ENCODE measurements at places on chromosomes 7 and 10.

DNA sequence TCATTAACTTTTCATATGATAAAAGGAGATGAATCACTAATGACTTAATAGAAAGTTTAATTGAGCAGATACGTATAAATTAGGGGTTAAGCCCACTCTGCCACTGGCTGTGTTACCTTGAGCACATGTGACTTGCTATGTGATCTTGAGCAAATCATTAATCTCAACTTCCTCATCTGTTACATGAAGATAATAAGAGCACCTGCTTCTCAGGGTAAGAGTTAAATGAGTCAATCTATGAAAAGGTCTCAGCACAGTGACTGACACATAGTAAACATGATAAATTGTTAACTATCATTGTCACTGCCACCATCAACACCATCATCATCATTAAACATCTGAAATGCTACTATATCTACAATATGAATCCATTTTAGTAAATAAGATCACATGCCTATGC, 110.8 kb downstream of the TPK1 start:
- no peak for DNase-seq

- DNase-seq = no peak
Measured at GRCh38 chr7:77368974-77369373, 47.2 kb downstream of the GSAP start.

DNA sequence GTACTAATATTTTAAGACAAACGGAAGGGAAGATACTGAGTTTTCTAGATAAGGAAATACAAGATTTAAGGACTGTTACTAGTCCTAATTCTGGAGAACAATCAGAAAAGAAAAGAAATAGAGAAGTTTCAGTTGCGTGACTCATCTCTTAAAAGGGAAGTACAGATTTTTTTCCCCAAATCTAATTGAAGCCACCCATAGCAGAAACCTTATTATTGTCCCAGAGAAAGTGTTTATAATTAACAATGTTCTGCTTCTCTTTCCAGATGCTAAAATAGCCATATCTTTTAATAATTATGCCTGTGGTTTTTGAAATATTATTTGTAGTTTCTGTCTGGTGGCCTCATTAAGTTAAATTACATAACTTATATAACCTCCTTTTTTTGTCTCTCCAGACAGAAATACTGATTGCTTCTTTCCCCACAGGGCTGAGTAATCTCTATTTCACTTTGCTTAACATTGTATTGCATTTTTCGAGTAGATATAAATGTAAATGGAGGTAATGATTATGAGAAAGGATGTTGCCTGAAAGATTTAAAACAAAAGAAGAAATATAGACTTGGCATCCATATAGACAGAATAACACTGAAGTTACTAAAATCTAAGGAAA, 240.7 kb upstream of the MBL2 start:
- DNase-seq = no peak

GRCh38 chr10:3251172-3251571, 78.6 kb upstream of the PITRM1 start:
- DNase-seq = no peak

DNA sequence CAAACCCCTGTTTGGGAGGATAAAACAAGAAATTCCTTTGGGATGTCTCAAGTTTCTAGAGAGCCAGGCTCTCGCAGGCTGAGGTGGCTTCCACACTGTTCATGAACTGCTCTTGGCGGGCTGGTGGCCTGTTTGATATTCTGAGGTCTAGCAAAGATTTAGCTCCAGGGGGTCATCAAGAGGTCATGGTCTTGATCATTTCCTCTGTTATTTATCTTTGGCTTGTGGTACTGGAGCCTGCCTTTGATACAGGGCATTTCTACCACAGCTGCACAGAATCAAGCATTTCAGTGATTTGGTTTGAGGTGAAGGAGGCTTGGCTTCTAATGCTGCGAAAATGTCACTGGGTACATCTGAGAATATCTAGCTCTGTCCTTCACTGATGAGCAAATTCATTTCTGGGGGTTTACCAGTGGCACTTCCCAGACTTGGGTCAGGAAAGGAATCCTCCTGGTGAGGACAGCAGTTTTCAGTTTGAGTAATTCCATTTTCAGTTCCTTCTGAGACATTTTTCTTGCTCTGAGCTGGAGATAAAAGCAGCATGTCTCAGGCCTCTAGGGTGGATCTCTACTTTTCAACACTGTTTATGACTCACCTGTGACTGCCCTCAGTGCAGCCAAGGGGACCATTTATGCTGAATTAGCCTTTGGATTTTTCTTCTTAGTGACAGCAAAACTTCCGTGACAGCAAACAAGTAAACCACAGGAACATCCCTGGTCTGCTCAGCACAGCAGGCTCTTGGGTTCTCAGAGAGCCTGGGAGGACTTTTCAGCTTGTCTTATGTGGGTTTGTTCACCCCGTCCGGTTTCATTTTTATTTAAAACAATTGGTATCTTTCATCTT, 312.0 kb downstream of the RNLS start:
- peak; percentile 79 for DNase-seq

DNA sequence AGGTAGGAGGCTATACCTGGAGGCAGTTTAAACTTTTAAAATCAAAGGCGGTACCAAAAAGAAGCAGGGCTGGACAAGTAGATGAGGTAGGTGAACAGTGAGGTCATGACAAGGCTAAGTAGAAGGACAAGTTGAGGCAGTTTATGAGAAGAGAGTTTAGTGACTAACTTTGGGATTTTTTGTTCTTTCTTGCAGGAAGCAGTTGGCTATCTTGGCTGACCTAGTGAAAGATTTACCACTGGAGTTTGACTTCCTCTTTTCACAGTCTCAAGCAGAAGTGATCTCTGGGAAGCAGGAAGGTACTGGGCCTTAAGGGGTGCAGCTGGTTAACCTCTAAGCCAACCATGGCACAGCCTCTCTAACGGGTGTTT, 26.3 kb downstream of the ENTPD7 start:
- no peak for DNase-seq

- no peak for DNase-seq
Measured at GRCh38 chr10:131944976-131945695, 36.6 kb downstream of the BNIP3 start.

DNA sequence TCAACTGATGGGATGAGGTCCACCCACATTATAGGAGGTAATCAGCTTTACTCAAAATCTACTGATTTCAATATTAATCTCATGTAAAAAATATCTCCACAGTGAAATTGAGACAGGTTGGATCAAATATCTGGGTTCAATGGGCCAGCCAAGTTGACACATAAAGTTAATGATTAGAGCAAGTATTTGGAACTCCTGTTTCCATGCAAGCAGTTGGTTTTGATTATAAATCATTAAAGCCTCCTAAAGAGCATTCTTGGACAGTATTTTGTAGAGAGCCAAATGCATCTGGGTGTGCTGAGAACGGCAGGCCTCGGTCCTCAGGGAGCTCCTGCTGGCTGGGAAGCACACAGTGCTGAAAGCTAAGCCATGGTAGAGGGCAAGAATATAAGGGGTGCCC, 126.9 kb upstream of the BTBD16 start:
- no peak for DNase-seq

- DNase-seq = peak; percentile 29
Measured at GRCh38 chr10:123007558-123008354, 839 bp downstream of the IKZF5 start.

DNA sequence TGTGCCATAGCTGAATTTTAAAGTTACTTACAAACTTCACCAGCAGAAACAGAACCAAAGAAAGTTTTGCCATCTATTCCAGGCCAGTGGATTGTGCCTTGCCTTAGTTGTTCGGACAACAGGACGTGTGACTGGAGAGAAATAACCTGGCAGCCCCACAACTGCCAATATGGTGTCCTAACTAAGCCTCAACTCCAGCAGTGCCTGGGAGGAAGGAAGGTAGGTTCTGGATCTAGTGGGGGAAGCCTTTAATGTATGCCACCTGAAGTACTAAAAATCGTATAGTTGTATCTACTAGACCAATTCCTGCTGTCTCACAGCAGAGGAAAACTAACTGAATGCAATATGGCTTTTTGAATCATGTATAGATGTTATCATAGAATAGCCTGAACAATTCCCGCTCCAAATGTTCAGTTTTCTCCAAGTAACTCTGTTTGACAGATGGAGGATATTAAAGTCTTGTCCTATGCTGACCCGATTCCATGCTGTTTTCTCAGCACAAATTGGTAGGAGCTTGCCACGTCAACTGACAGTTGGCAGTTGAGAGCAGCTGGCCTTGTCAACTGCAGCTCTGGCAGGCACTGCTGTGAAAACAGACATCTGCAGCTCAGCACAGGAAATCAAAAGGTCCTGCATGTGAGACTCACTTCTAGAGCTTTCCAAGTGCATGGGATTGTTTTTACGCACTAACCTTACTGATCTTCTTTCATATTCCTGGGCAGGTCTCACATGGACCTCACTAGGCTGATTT, 84.5 kb upstream of the WNT16 start:
- no peak for DNase-seq

- no peak for DNase-seq
Measured at GRCh38 chr7:151079199-151079910, 1.3 kb downstream of the FASTK start.

GRCh38 chr10:11424456-11425295, 186.8 kb downstream of the USP6NL start:
- DNase-seq = peak; percentile 34

DNA sequence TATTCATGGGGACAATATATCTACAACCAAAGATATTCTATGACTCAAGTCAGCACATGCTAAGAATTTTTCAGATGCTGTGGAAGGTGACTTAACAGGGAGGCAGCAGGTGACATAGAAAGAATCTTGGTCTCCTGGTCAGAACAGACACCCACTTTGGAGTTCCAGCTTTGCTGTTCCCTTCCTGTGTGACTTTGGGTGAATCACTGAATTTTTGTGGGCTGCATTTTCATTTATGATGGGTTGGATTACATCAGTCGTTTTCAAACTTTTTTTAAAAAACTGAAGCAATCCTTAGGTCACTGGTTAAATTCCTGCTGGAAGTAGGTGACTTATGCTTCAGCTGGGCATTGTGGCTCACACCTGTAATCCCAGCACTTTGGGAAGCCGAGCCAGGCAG, 24.9 kb downstream of the RGR start:
- peak; percentile 86 for DNase-seq

GRCh38 chr10:96576277-96576980, 10.4 kb downstream of the TM9SF3 start:
- DNase-seq = no peak

DNA sequence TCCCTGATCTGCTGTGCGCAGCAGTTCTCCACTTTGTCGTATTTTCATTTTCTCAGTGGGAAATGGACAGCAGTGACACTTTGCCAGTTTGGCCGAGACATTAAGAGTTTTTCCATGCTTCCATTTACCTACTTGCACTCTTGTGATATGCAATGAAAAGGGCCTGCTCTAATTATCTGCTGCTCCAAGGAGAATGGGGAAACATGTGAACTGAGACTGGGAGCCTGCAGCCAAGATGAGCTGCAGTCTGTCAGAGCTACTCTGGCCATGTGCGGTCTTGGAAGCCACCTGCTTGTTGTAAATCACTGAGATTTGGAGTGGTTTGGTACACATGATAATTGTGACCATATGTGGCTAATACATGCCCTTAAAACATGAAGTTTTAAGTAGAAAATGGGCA, 586.6 kb upstream of the POT1 start:
- DNase-seq = no peak

DNA sequence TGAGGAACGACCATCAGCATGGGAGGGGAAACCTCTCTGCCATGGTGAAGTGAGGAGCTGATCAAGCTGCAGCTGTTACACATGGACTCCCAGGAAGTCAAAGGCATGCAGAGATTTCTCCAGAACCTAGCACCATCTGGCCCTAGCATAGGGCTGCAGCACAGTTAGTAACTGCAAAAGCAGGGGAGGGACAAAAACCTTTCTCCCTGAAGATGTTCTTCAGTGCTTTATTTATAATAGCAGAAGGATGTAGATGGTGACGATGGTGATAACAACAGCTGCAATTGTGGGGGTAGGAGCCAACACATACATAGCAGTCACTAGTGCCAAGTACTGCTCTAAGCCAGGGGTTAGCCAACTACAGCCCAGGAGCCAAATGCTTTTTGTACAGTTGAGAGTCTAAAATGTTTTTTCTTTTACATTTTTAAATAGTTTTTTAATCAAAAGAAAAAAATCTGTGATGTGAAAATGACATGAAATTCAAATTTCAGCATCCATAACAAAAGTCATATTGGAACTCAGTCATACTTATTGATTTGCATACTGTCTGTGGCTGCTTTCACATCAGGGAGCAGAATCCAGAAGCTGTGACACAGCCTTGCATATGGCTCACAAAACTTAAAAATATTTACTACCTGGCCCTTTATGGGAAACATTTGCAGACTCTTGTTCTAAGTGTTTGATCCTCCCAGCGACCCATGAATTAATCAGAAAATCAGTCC, 299.5 kb downstream of the ELMO1 start:
- DNase-seq = no peak

- DNase-seq = no peak
Measured at GRCh38 chr7:20146451-20146850, 70.7 kb downstream of the MACC1 start.

DNA sequence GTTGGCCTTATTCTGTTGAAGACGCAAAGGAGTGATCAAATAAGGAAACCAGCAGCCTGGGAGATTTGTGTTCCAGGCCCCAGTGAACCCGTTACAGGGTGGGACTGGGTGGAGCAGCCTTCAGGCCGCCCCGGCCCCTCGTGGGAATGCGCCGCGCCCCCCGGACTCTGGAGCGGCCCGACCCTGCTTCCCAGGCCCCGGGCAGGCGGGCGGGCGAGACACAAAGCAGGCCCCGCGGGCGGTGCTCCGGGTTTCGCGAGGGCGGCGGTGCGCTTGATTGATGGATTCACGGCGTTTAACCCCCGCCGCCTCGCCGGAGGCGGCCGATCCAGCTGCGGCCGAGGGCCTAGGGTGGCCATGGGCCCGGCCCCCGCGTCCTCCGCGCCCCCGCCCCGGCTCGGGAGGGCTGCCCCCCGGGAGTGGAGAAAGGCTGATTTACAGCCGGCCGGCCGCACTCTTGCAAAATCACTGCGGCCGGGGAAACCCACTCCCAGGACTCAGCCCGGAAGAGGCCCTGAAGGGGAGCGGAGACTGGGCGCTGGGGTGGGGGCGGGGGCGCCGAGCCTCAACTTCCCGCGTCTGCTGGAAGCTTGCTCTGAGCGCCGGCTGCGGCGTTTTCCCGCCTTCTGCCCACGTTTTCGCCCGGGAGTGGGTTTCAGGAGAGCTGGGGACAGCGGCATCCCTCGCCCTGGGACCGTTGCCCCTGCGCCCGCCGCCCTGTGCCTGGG, 299.6 kb upstream of the NFE2L3 start:
- peak; percentile 30 for DNase-seq

DNA sequence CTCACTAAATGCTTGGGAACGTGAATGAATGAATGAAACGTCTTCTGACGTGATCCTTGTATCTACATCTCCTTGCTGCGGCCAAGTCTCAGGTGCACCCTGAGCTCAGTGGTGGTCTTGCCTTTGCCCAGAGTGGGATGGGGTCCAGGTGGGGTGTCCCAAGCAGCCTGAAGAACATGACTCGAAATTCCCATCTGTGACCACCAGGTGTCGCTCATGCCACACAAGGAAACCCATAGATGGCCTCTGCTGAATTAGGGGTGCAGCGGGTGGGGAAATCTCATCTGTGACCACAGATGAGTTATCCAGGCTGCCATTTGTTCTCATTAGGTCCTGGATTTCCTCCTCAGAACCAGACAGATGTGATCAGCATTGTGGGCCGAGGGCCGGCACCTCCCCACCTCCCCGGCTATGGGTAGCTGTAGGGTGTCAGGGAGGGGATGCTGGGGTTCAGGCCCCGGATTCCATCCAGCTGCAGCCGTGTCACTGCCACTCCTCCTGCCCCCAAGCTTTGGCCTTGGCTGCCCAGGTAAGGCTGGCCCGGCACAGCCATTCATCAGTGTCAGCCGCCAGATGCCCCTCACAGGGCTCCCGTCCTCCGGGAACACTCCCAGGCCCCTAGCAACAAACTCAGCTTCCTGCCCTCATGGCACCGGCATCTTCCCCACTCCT, 21.0 kb upstream of the GNA12 start:
- peak; percentile 57 for DNase-seq

GRCh38 chr7:52463341-52463740, 572.1 kb upstream of the POM121L12 start:
- no peak for DNase-seq

Measured in foreskin fibroblast (primary cell).